ENCODE measurements at places on chromosomes 4 and X. TPM values are rescaled to one million over a fixed set of nuclear protein-coding genes. Genes with fewer than 3 reads are reported as not detected.

Gene INPP4B
- total RNA-seq, result 10.9 TPM

Gene RHOXF2B
- total RNA-seq, result not detected

Gene TEX11
- not detected for total RNA-seq

Gene RBBP7
- 80.6 TPM for total RNA-seq

Gene MBNL3
- total RNA-seq, result 3.0 TPM
